ENCODE measurements at places on chromosomes 5 and 9. TPM values are rescaled to one million over a fixed set of nuclear protein-coding genes. Genes with fewer than 3 reads are reported as not detected.

DNA sequence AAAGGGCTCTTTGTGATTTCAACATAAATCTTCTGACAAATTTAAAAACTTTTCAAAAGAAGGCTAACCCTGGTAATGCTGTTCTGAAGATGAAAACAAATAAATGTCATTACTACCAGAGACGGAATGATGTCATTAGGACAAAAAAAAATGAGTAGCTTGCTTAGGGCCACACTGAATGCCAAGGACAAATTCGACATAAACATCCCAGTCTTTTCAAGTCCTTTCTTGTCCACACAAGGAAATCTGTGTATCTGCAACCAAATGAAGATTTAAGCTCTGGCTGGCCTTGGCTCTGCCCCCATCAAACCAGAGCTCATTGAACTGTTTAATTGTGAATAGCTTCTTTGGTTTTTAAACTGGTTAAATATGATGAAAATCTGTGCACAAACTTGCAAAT is 592.7 kb downstream of the TLE1 start:
- no peaks in the 10 kb centered on the region for H3K27me3 ChIP-seq
- H3K27ac ChIP-seq = no peak overlapping the region
- DNase-seq = no peak
- no peak overlapping the region for H3K4me3 ChIP-seq
- H3K4me1 ChIP-seq = no peaks in the 10 kb centered on the region
- H3K36me3 ChIP-seq = no peaks in the 10 kb centered on the region

DNA sequence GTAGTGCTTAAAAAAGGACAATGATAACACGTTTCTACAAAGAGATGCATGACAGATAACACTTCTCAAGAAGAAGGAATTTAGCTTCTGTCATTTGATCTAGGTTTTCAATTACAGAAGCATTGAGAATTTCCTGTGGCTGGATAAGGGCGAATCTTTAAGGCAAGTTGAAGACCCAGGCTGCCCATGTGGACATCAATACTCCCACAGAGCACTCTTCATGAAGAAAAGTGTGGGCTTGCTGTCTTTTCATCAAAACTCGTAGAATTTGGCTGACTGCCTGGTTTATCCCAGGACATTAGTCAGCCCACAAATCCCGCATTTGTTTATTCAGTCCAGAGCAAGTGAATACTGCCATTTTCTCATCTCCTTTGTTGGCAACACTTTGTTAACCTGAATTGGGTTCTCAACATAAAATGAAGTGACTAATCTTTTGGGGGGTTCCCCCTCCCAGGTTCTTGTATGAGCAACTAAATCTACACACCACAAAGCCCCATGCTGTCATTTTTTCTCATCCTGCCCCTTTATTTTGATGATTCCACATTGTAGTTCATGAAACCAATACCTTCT is 43.4 kb upstream of the CDKN2B start:
- no peak overlapping the region for H3K27ac ChIP-seq
- H3K4me3 ChIP-seq = no peak overlapping the region
- no peak for DNase-seq
- no peaks in the 10 kb centered on the region for H3K27me3 ChIP-seq

DNA sequence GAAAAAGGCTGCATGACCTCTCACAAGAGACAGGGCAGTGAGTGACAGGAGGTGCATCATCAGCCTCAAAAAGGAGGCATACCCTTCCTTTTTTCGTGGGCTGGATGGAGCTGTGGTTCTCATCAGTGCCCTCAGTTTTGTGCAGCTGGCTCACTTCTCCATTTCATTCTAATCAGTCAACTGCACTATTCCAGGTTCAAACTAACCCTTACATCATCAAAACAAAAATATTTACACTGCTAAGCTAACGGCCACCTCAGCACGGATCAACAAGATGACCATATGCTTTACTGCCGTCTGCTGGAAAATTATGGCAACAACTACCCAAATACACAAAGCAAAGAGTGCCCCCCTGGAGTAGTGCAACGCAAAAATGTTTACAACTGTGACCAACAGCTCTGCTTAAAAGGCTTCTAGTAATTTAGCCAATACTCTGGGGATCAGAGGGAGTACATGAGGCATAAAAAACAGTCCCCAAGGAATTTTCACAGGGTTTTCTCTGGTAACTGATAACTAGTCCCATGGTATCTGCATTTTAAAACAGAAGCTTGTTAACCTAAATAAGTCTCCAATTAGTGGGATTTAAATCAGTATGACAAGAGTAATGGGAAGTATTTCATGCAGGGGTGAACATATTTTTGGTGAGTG is 10.8 kb downstream of the KCNV2 start:
- no peaks in the 10 kb centered on the region for H3K27me3 ChIP-seq
- H3K27ac ChIP-seq = no peak overlapping the region
- no peaks in the 10 kb centered on the region for H3K4me1 ChIP-seq
- H3K4me3 ChIP-seq = no peak overlapping the region
- H3K36me3 ChIP-seq = no peaks in the 10 kb centered on the region

Gene SPRY4
- total RNA-seq = 5.7 TPM

GRCh38 chr9:125894566-125894965 is 147.4 kb downstream of the PBX3 start:
- H3K36me3 ChIP-seq = no peaks in the 10 kb centered on the region
- no peak for DNase-seq
- H3K27me3 ChIP-seq = no peaks in the 10 kb centered on the region
- H3K4me3 ChIP-seq = no peak overlapping the region

- peaks cover 23% of the 10 kb centered on the region for H3K4me1 ChIP-seq
- no peaks in the 10 kb centered on the region for H3K27me3 ChIP-seq
- no peaks in the 10 kb centered on the region for H3K36me3 ChIP-seq
- peak overlapping the region; percentile 44 for H3K4me3 ChIP-seq
These were observed 415 bp downstream of the XRCC4 start for GRCh38 chr5:83077662-83078261.

DNA sequence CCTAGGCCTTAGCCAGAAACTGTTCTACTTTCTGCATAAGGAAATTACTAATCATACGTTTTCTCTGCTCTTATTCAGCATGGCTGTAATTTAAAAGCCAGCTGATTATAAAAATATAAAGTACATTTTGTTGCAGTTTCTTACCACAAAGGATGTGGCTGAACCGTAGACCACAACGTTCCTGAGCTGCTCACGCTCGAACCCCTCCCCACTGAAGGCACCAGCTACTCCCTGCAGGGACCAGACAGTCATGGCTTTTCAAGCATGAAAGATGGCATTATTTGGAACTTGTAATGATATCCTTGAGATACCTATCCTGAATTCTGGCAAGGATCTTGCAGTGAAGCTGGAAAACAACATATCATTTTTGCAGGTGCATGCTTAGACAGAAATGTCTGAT is 91.8 kb upstream of the DMRT1 start:
- peaks cover 27% of the 10 kb centered on the region for H3K4me1 ChIP-seq
- DNase-seq = no peak
- H3K27me3 ChIP-seq = no peaks in the 10 kb centered on the region
- H3K36me3 ChIP-seq = no peaks in the 10 kb centered on the region

- no peaks in the 10 kb centered on the region for H3K27me3 ChIP-seq
- H3K36me3 ChIP-seq = peaks cover 47% of the 10 kb centered on the region
- no peaks in the 10 kb centered on the region for H3K4me1 ChIP-seq
These were observed 13.9 kb downstream of the SLC23A1 start for GRCh38 chr5:139369181-139369580.

- H3K27me3 ChIP-seq = no peaks in the 10 kb centered on the region
- no peaks in the 10 kb centered on the region for H3K4me1 ChIP-seq
- H3K36me3 ChIP-seq = no peaks in the 10 kb centered on the region
- no peak overlapping the region for H3K27ac ChIP-seq
- H3K4me3 ChIP-seq = no peak overlapping the region
These were observed 35.5 kb upstream of the B4GALT1 start for GRCh38 chr9:33202552-33203201.

Gene AUH
- total RNA-seq = 19.5 TPM

GRCh38 chr9:93013856-93014582 is 44.5 kb upstream of the SUSD3 start:
- DNase-seq = no peak
- H3K4me3 ChIP-seq = no peak overlapping the region
- H3K27ac ChIP-seq = no peak overlapping the region
- no peaks in the 10 kb centered on the region for H3K36me3 ChIP-seq
- H3K4me1 ChIP-seq = no peaks in the 10 kb centered on the region

Data from pancreas (tissue), 10 donors.